ENCODE measurements at places on chromosomes 13 and 19.

DNA sequence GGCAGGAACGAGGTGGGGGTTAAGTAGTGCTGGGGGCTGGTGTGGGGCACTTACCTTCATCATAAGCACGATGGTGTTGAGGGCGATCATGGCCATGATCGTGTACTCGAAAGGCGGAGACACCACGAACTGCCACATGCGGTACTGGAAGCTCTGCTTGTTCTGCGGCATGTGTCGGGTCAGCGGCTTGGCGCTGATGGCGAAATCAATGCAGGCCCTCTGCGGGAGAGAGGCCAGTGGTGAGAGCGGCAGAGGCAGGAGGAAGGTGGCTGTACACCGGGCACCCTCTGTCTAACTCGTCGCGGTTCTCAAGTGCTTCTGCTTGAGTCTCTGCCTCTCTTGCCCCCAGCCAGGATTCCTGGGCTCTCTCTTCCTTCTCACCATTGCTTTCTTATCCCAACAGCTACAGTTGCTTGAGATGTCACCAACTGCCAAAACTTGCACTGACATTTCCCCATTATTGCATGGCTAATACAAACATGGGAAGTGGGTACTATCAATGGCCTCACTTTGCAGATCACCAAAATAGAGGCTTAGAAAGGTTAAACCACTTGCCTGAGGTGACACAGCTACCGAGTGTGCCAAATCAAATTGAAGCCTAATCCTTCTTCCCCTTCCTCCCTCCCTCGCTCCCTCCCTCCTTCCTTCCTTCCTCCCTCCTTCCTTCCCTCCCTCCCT, 105.0 kb downstream of the IER2 start:
- no peak for DNase-seq

DNA sequence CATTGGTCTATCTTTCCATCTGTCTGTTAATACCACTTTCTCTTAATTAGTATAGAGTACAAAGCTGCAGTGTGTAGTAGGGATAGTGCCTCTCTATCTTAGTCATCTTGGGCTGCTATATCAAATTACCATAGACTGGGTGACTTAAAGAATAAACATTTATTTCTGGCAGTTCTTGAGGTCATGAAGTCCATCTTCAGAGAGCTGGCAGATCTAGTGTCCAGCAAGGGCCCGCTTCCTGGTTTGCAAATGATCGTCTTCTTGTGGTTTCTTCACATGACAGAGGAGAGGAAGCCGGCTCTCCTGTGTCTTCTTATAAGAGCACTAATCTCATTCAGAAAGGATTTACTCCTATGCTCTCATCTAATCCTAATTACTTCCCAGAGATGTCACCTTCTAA, 6.1 kb downstream of the ZNF700 start:
- no peak for DNase-seq

GRCh38 chr13:35144166-35144890, 202.3 kb downstream of the NBEA start:
- no peak for DNase-seq

GRCh38 chr13:113883314-113883811, 19.5 kb upstream of the GAS6 start:
- DNase-seq = no peak

DNA sequence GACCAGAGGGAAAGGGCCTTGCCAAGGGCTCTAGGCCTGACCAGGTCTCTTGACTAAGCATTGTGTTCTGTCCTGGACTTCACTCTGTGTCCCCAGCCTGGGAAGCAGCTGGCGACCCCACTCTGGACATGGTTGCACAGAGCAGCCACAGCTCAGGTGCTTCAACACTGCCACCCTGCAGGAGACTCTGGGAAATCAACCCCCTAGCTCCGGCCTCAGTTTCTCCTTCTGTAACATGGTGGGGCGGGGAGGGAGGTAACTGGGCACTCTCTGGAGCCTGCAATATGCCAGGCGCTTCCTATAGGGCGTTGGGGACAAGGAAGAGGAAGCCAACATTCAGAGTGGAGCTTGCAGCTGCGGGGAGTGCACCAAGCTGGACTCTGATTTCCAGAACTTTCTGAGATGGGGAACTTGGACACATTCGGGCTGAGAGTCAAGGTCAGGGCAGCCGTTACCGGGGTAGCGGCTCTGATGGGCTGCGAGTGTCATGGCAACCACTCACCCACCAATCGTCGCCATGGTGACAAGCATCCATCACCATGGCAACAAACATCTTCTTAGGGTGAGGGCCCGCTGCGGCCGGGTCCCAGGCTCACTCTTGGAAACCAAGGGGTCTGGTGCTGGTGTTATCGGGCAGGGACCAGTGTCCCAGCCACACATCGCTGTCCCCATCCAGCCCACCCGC, 12.8 kb downstream of the F2RL3 start:
- no peak for DNase-seq

- no peak for DNase-seq
Measured at GRCh38 chr19:36963280-36963679, 47.1 kb downstream of the ZNF568 start.

DNA sequence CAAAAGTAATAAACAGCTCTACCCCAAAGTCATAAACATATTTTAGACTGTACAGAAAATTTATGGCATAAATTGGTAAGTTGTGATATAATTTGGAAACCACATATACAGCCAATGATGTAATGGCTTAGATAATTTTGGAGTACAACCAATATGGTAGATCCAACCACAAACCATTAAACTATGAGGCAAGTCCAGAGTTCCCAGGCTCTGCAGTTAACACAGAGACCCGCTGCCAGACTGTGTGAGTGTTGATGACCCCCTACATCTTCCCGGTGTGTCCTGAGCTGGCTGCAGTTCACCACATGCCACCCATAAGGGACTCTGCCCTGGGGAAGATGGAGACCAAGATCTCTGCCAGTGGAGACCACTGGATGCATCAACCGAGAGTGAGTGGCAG, 9.9 kb upstream of the SERPINE3 start:
- no peak for DNase-seq

DNA sequence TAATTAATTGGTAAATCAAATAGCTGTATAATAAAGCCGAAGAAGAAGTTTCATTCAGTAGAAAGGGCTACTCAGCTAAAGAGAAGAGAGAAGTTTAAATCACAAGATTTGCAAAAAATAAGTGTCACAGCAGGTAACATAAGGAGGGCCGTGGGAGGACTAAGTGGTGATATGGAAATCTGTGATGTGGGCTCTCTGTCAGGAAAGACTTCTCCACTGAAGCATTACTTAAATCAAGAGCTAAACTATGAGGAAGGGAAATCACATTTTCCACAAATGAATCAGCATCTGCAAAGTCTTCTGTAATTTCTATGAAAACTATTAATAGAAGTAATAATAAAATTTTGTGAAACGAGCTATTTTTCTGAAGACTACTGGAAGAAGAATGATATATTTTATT, 153.8 kb downstream of the PCDH9 start:
- DNase-seq = no peak

DNA sequence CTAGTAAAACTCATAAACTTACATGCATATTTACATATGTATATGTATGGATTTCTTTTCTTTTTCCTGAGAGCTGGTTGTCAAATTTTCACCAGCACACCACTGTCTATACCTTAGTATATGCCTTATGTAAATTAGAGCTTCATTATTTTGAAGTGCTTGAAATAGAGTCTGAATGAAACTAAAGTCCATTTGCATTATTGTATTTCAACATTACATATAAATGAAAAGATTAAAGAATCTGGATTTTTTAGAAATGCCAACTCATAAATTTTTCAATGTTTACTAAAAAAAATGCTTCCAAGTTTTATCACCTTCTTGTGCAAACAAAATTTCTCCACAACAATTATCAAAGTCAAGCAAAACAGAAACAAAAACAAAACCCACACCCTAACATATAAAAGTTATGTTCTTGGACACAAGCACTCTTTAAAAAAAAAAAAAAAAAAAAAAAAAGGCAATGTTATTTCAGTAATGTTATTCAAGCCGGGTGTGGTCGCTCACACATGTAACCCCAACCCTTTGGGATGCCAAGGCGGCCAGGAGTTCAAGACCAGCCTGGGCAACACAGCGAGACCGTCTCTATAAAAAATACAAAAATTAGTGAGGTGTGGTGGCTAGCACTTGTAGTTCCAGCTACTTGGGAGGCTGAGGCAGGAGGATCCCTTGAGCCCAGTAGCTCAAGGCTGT, 18.3 kb downstream of the MED26 start:
- no peak for DNase-seq

DNA sequence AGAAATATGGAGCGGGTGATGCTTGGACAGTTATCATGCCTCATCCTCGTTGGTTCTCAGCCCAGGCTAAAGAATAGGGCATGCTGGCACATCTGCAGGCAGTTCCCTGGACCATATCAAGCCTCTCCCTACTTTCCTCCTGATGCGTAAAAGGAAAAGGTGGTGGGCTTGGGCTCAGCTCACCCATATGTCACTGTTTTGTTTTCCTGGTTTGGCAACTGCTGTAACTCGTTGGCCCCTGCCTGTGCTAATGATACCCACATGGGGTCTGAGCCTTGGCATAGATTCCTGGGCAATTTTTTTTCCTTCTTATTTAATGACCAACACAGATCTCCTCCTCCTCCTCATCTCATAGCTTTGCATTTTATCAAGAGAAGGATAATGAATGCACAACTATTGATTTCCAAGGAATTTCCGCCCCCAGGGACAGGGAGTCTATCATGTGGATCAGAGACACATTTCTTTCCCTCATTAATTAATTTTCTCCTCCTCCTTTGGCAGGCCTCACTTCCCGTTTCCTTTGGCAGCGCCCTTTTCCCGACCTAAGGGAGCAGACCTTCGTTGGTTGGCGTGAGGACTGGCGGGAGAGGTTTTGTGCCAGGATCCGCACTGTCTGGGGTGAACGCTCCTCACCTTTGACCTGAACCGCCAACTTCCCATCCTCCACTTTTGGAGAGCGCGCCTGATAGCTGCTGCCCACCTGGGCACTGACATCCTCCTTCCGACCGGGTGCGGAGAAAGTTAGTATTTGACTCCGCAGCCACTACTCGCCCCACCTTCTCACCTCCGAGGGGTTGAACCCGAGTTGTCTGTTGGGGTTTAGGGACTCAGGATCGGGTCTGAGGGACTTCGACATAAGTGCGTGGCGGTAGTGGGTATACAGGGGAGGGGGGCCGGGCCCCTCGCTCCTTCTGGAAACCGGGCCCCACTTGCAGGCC, 3.4 kb upstream of the POU4F1 start:
- DNase-seq = no peak

GRCh38 chr13:113474179-113474578, 16.3 kb downstream of the DCUN1D2 start:
- no peak for DNase-seq

GRCh38 chr13:73809561-73809960, 324.6 kb downstream of the KLF12 start:
- DNase-seq = no peak

- DNase-seq = no peak
Measured at GRCh38 chr13:105591277-105591676, 944.2 kb downstream of the EFNB2 start.

DNA sequence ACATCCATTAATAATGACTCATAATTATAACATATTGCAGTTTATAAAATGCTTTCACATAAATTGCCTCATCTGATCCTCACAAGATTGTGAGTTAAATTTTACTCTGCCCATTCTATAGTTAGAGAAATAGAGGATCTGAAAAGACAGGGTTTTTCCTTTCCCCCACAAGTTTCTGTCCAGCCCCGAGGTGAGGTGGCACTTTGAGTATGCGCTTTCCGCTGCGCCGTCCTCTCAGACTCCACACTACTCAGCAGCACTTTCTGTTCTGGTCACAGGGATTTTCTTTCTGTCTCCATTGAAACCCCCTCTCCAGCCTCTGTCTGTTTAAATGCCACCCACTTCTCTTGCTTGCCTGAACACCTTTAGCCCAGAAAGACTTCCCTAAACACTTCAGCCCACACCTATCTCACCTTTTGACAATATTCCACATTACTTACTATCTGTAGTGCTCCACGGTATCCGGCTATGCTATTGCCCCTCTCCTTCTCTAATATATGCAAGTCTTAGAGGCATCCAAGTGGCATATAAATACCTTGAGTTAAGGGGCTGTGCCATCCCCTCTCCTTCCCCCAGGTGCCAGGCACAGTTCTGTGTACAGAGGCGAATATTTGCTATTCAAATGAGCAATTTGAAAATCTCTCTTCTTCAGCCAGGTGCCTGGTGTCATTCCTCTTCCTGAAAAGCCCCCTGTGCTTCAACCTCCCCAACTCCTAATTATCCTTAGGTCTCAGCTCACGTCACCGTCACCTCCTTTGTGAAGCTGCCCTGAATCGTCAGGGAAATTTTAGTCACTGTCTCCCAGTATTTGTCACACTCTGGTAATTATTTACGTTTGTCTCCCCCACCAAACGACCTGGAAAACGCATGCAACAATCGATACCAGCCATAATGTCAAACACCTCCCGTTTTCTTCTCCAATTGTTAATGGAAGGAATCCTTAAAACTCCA, 268.7 kb downstream of the NHLRC3 start:
- no peak for DNase-seq

DNA sequence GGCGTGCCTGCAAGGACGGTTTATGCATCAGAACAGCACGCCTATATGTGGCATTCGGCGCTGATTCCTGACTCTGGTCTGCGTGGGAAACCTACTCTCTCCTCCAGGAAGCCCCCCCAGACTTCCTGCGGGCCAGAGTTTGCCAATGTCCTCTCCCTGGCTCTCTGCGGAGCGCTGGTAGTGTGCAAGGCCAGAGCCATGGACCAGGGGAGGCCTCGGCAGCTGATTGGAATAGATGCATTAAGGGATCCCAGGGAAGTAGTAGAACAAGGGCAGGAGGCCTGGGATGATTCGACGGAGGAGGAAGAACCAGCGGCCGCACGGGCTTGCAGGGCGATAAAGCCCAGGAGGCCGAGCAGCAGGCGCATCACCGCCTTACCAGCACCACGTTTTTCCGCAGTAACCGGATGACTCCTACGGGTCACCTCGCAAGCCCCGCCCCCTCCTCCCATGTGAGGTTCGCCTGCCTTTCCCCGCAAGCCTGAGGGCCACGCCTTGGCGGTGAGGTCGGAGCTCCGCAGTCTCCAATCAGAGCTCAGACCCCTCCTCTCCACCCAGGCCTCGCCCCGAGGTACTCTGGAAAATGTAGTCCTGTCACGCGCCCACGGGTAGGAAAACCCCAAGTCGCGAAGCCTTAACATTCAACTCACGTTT, 5.0 kb downstream of the CLEC11A start:
- peak; percentile 91 for DNase-seq

DNA sequence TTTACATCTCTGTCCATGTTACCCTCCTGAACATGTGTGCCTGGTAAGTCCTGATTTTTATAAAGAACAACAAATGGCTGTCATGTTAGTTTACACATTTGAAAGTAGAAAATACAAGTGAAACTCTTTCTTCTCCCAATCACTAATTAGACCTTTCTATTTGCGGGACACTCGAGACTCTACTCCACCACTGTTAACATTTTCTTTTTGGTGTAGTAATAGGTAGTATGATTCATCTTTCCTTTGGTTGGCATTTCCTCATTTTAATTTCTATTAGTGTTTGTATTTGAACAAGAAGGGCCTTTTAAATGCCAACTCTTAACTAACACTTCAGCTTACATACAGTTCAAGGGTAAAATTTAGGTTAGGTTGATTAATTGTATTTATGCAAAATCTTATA, 371.1 kb downstream of the PCDH9 start:
- no peak for DNase-seq

Data from activated CD8-positive, alpha-beta memory T cell treated with anti-CD3 and anti-CD28 coated beads for 24 hours (primary cell).